Metanephros (tissue), 2 donors: ENCODE measurements at places on chromosomes 7 and 10. TPM values are rescaled to one million over a fixed set of nuclear protein-coding genes. Genes with fewer than 3 reads are reported as not detected.

Gene VSTM4
- total RNA-seq, result 21.5 TPM

Gene SPDYE2
- total RNA-seq, result not detected

Gene FAS
- total RNA-seq, result 21.9 TPM

Gene PKD1L1
- 0.58 TPM for total RNA-seq

Gene FBXO24
- total RNA-seq, result 0.82 TPM

Gene NEUROG3
- not detected for total RNA-seq

Gene AS3MT
- 8.0 TPM for total RNA-seq

Gene KIAA1549
- total RNA-seq, result 9.7 TPM

Gene EPDR1
- 34.3 TPM for total RNA-seq

Gene CLDN3
- 79.3 TPM for total RNA-seq

Gene BTBD16
- 0.41 TPM for total RNA-seq
